ENCODE measurements at places on chromosomes 6 and 20.

DNA sequence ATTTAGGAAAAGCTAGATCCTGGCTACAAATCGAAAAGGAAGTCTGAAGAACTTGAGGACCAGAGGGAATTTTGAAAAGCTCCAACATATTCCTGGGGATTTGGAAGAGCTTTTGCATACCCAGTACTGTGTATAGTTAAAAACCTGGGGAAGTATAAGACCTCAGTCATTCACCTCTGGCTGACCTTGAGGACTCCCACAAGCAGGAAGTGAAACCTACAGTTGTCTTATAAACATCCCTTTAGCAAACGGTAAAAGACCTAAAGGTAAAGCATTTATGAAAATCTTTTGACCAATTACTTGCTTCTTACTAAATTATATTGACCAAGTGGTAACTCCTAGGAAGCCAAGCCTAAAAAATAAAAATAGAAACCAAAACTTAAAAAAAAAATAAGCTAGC, 175.0 kb downstream of the HAO1 start:
- no peak for DNase-seq

DNA sequence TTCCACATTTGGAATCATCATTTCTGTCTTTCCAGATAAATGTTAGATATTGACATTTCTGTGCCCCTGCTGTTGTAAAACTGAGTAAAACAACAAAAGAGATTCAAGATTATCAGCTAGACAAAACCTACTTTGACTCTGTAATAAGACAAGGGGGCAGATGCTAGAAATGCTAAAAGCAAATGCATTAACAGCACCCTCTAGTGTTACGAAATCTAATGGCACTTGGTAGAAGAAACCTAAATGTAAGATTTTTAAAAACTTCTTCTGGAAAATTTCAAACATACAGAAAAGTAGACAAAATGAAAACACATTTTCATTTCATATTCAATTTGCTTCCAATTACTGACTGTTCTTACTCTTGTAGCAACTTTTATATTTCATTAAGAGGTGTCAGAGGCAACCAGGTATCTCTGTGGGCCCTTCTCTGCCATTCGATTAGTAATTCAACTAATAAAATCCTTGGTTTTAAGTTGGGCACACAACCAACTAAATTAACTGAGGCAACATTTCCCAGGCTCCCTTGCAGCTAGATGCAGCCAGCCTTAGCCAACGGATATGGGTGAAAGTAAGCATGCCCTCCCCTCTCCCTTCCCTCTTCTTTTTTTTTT, 45.0 kb downstream of the SLC23A2 start:
- DNase-seq = no peak

DNA sequence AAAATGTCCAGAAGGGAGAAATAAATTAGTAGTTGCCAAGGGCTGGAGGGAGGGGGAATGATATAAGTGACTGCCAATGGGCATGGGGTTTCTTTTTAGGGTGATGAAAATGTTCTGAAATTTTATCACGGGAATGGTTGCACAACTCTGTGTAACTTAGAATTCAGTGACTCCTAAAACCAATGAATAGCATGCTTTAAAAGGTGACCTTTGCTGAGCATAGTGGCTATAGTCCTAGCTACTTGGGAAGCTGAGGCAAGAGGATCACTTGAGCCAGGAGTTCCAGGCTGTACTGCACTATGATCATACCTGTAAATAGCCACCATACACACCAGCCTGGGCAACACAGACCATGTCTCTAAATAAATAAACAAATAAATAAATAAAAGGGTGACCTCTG, 109.0 kb downstream of the ATG5 start:
- DNase-seq = no peak

GRCh38 chr6:143694560-143694959, 16.8 kb downstream of the PHACTR2 start:
- DNase-seq = no peak

GRCh38 chr6:46848684-46849360, 55.6 kb downstream of the MEP1A start:
- DNase-seq = peak; percentile 89

- no peak for DNase-seq
These were observed 9.5 kb downstream of the FAM209B start for GRCh38 chr20:56542489-56543030.

DNA sequence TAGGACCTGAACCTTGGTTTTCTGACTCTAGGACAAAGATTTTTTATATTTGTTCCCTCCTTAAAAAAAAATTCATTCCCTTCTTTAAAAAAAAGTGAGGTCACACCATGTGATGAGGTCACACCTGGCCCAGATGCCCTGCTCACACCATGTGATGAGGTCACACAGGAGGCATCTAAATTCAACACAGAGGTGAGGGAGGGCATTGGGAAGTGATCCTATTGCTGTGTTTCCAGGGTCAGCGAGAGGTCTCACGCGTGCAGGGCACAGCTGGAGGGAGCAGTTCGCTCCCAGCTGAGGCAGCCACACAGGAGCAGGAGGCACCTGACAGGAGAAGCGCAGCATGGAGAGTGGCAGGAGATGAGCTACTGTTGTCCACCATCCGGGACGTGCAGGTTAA, 92.5 kb downstream of the SLC22A23 start:
- no peak for DNase-seq

- DNase-seq = no peak
These were observed 2.3 kb upstream of the HRH3 start for GRCh38 chr20:62222266-62222850.

DNA sequence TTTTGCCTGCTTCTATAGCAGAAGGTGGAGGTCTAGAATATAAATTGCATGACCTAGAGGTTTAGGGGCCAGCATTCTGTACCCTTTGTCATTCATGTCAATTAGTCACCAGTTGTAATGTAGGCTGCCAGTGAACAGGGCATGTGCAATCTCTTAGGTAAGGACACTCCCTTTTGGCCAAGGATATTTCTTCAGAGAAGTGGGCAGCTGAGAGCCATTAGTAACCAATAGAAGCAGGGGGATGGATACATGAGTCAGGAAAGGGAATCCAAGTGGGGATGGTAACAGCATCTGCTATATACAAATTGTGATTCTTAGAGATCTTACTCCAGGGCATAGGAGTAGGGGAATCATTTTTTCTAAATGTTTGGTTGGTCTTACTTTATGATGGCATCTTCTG, 494.2 kb upstream of the JAG1 start:
- no peak for DNase-seq

- no peak for DNase-seq
These were observed 41.9 kb downstream of the TRAM2 start for GRCh38 chr6:52534966-52535390.

All from suprapubic skin (tissue), 4 donors.